MM.1S (cell line): ENCODE measurements at places on chromosomes 11 and 22.

- DNase-seq = no peak
Observed at GRCh38 chr11:69013009-69013951, at the start of gene MRGPRF. Gene MRGPRF (minus strand): TSS chr11:69013246. CDS start chr11:69009901, 3,345 bp downstream.

DNA sequence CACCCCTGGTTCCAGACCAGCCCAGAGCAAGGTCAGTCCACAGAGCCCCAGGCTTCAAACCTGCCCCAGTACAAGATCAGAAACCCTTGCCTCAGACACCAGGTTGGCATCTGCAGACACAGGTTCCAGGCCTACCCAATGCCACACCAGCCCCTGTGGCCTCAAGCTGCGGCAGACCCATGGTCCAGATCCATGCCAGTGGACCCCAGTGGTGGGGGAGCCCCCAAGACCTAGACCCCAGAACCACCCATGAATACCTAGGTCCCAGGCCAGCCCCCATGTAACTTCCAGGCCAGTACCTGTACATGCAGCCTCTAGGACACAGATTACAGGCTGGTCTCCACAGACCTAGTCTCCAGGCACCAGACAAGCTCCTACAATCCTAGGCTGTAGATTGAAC lies 1019.3 kb downstream of the JRKL start:
- DNase-seq = no peak

DNA sequence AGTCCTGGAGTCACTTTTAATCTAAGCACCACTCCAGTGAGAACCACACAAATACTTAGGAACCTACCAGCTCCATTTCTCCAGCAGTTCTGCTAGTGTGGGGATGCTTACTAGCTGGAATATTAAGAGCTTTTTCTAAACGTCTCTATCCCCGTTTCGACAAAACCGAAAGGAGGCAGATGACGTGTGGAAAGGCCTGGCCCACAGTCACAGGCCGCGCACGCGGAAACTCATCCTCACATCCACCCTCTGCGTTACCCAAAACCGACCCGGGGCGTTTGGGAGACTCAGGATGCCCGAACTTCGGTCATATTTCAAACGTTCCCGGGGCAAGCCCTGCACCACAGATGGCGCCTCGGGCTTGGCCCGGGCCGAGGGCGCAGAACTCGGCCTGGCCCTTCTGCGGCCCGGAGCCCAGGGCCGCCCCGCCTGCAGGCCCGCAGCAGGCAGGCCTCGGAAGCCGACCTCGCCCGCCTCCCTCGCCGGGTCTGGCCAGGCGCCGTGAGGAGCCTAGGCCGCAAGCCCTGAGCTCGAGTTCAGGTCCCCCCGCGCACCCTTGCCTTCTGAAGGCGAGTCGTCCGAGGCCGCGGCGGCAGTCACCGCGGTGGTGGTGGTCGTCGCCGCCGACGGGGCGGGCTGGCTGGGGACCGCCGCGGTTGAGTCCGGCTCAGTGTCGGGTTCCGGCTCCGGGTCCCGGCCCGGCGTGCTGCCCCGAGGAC lies 473 bp downstream of the FNBP4 start:
- DNase-seq = peak; percentile 73

DNA sequence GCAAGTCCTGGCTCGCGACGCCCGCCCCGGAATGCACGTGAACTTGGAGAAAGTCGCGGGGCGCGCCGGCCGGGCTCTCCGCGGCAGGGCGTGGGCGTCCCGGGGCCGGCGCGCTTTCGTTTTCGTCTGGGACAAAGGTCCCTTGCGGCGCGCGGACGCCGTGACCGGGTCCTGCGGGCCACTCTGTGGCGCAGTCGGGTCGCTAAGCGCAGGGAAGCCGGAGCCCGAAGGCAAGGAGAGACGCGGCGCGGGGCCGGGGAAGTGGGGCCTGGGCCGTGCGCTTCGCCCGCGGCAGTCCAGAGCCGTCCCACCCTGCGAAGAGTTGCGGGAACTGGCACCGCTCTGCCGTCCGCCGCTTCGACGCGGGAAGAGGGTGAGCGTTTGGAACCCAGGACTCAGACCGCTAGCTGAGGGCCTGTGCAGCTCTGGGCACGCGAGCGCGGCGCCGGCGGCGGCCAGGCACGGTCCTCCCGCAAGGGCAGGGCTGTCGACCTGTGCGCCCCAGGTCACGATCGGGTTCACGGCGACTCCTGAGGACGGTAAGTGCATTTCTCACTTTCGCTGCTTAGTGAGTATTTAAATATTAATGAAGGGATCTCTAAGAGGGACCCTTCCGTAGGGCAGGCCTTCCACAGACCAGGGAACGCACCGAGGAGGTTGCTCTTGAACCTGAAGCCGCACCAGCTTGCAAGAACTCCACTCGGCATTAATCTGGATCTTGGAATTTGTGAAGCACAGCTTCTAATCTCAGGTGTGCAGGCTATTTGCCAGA lies 78.0 kb upstream of the PPARA start:
- peak; percentile 17 for DNase-seq

- peak; percentile 70 for DNase-seq
Observed at GRCh38 chr22:48021991-48022401, 1259.5 kb downstream of the TBC1D22A start.

DNA sequence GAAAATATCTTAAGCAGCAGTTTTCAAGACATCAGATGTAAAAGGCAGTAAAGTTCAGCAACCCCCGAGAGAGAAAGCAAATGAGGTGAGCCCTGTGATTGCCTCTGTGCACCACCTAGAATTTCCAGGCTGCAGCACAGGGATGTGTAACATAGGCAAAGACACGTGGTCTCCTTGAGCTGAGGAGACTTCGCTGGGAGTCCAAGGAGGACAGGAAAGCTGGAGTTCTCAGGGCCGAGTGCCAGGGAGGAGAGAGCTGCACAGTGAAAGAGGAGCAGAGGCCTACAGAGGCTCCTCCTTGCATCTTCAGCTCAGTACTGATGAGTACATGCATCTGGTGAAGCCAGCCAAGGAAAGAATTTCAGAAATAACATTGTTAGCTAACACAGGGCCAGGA lies 17.6 kb upstream of the TOLLIP start:
- DNase-seq = no peak

DNA sequence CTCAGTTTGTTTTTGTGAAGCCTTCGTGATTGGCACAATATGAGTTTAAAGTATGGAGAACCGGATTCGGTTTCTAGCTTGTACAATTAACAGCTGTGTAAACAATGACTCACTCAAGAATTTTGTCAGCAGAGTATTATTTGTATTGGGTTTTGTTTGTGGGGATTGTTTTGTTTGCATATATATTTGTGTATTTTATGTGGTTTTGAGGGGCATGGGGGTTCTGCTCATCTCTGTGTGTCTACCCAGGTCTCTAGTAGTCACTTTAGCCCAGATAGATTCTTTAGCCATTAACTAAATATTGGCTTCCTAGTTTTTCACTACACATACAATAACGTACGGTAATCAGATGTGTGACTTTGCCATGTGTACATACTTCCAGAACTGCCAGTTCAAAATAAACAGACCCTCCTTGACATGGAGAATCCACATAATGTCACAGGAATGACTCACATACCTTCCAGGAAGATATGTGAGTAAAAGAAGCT lies 7.5 kb upstream of the MS4A7 start:
- DNase-seq = no peak

- DNase-seq = no peak
Observed at GRCh38 chr22:22925805-22926369, 38.3 kb downstream of the IGLL5 start.

GRCh38 chr11:73950869-73951710 lies at the start of gene DNAJB13:
Gene DNAJB13 (plus strand): TSS chr11:73951026. CDS start chr11:73951070, 44 bp downstream.
- DNase-seq = peak; percentile 23

- no peak for DNase-seq
Observed at GRCh38 chr11:12854829-12855228, 154.3 kb upstream of the RASSF10 start.

- peak; percentile 32 for DNase-seq
Observed at GRCh38 chr22:24803064-24803542, 2.9 kb upstream of the SGSM1 start.

DNA sequence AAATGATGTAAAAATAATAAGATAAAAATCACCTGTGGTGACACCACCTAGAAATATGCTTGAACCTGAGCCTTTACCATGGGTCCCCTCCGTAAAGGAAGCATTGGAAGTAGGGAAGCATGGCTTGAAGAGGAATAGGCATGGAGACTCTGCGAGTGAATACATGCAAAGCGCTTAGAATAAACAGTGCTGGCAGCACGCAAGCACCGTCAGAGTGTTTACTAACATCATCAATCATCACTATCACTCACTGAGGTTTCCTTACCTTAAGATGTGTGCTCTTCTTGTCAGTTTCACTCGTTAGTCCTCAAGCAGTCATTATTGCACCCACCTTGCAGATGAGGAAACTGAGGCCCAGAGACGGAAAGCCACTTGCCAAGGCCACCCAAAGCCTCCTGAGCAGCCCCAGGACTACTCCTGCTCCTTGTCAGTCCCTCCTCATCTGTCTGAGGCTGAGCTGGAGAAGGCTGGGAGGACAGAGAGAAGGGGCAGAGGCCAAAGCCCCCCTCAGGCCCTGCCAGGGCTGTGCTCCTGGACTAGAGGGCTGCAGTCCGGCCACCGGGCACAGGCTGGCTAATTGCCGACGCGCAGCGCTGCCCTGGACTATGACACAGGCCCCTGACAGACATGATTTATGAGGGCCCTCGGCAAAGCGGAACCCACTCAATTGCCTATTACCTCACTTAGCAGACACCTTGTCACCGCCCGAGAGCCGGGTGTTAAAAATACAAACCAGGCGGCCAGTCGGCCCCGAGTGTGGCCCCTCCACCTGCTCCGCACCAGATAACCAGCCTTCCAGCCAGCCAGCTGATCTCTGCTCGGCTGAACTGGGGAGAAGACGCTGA lies 168.9 kb downstream of the MN1 start:
- DNase-seq = no peak

DNA sequence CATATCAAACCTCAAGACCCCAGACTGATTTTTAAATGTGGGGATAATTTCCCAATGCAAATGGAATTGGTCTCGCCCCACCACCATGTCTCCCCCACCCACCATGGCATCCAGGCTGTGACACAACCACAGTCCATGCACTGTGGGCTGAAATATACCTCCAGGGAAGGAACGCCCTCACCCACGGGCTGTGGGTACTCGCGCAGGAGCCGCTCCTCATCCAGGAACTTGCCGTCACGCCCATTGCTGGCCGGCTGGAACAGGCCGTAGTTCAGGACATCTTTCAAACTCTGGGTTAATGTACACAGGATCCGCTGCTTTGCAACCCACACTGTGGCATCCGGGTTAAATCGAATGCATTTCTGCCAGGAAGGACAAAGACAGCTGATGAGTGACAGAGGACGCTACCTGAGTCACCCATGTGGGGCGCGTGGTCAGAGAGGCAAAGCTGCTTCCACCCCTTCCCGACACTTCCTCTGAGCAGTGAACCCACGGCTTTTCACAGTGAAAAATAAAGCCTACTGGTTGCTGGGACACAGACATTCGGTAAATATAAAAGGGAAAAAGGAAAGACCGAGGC lies 133.6 kb downstream of the SHANK2 start:
- no peak for DNase-seq

- no peak for DNase-seq
Observed at GRCh38 chr22:24968066-24968561, 15.6 kb downstream of the KIAA1671 start.

DNA sequence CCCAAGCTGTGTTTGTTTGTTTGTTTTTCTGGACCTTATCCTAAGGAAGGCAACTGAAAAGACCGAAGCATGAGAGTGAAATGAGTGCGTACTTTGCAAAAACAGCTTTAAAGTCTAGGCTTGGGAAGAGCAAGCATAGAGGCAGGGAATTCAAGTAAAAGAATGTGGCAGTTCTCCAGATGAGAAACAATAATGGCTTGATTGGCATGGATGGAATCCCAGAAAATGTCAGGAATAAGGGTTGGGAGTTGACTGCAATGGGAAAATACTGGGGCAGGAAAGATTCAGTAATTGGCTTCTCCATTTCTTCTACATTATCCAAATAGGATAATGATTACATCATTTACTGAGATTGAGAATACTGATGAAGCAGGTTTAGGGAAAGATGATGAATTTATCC lies 17.5 kb downstream of the SAAL1 start:
- no peak for DNase-seq

- no peak for DNase-seq
Observed at GRCh38 chr11:96303064-96303463, 39.9 kb downstream of the MAML2 start.

GRCh38 chr11:130209954-130210854 lies 50.6 kb downstream of the ST14 start:
- no peak for DNase-seq

GRCh38 chr11:75468534-75469340 lies 35.7 kb upstream of the KLHL35 start:
- DNase-seq = no peak

DNA sequence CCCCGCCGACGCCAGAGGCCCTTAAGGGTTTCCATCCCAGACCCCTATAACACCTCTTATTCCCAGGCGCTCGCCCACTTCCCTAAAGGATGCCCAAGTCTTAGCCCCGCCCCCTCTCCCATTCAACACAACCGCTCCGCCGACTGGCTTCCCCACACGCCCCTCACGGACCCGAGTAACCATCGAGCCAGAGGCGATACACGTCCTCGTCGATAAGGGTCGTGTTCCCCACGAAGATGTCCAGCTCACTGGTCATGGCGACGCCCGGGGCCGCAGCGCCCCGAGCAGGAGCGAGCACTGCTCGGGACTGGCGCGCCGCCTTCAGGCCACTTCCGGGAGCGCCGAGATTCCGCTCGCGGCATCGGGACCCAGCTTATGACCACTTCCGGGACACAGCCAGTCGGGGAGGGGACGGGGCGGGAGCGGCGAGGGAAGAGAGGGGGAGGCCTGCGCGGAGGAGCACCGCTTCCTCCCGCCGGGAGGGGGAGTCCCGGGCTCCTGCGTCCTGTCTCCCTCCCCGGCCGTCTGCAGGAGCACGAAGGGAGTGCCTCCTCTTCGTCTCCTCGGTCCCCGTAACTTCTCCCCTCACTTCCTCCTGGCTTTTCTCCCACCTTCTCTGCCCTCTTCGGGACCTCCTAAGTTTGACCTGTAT lies at the start of gene FIBP:
FIBP (minus strand) TSS at position 309 of the 652 bp plus-strand sequence; CDS start at position 256, 53 bp downstream.
- peak; percentile 97 for DNase-seq

- DNase-seq = no peak
Observed at GRCh38 chr11:58564231-58564630, 11.4 kb downstream of the LPXN start.
